ENCODE measurements at places on chromosomes 5 and 9. TPM values are rescaled to one million over a fixed set of nuclear protein-coding genes. Genes with fewer than 3 reads are reported as not detected.
A peak's percentile ranks its signal among the peaks of the same experiment; 100 is the strongest.

- H3K27ac ChIP-seq, result no peak overlapping the region
- no peak overlapping the region for H3K4me3 ChIP-seq
- H3K4me1 ChIP-seq, result no peaks in the 10 kb centered on the region
- no peaks in the 10 kb centered on the region for H3K36me3 ChIP-seq
- DNase-seq, result no peak
These were observed 24.7 kb downstream of the ARL15 start for GRCh38 chr5:54285686-54286085.

DNA sequence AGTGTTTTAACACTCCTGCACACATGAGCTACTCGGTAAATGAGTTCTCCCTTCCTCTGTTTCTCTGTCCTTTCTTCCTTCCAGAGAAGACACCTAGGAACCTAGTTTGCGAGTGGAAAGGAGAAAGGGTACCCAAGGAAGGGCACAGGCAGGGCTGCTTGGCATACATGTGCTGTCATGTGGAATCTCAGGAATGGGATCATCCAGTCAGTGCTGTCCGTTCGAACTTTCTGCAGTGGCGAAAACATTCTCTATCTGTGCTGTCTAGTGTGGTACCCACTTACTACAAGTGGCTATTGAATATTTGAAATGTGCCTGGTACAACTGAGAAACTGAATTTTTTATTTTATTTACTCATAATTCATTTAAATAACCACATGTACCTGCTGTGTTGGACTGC lies 28.0 kb downstream of the NLN start:
- H3K27ac ChIP-seq, result no peak overlapping the region
- no peaks in the 10 kb centered on the region for H3K36me3 ChIP-seq
- no peaks in the 10 kb centered on the region for H3K4me1 ChIP-seq

- peaks cover 44% of the 10 kb centered on the region for H3K4me1 ChIP-seq
- DNase-seq, result peak; percentile 40
- H3K27ac ChIP-seq, result peak overlapping the region; percentile 11
- H3K27me3 ChIP-seq, result no peaks in the 10 kb centered on the region
These were observed 19.2 kb downstream of the KCTD16 start for GRCh38 chr5:144189800-144190429.

DNA sequence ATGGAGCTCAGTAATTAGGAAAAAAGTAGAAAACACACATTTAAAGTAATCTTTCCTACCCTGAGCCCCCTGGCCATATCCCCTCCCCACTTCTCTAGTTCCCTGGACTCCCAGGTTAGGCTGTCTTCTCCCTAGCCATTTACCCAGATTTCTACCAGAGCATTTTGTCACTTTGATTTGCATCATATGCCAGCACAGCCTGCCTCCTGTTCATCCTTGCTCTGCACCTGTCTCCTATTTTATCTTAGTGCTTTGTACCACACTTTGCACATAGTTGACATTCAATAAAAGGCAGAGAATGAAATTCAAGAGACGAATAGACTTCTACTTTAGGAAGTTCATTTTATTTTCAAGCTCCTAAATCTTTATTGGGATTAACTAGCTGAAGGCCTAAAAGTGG lies 344.5 kb downstream of the EBF1 start:
- DNase-seq, result no peak
- no peaks in the 10 kb centered on the region for H3K36me3 ChIP-seq
- no peaks in the 10 kb centered on the region for H3K27me3 ChIP-seq
- H3K4me1 ChIP-seq, result no peaks in the 10 kb centered on the region
- H3K27ac ChIP-seq, result no peak overlapping the region
- H3K4me3 ChIP-seq, result no peak overlapping the region

Gene ACSL6
- polyA plus RNA-seq, result 0.45 TPM

Gene PCDHGA3
- not detected for polyA plus RNA-seq

Gene PIP5KL1
- polyA plus RNA-seq, result 2.3 TPM

DNA sequence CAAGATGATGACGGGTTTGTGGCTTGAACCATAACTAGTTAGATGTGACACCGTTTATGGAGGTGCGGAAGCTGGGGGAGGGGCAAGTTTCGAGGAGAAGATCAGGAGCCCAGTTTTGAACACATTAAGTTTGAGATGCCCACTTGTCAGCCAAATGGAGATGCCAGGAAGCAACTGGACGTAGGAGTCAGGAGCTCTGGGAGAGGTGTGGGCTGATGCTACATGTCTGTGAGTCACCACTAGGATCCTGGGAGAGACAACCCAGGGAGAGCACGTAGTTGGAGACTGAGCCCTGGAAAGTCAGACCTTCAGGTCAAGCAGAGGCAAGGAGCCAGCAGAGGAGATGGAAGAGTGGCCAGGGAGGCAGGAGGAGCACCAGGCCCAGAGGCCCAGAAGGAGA lies 48.8 kb upstream of the SLC25A51 start:
- peaks cover 65% of the 10 kb centered on the region for H3K36me3 ChIP-seq
- H3K27me3 ChIP-seq, result no peaks in the 10 kb centered on the region
- H3K4me3 ChIP-seq, result no peak overlapping the region
- H3K4me1 ChIP-seq, result peaks cover 3% of the 10 kb centered on the region
- H3K27ac ChIP-seq, result peak overlapping the region; percentile 56
- DNase-seq, result no peak

DNA sequence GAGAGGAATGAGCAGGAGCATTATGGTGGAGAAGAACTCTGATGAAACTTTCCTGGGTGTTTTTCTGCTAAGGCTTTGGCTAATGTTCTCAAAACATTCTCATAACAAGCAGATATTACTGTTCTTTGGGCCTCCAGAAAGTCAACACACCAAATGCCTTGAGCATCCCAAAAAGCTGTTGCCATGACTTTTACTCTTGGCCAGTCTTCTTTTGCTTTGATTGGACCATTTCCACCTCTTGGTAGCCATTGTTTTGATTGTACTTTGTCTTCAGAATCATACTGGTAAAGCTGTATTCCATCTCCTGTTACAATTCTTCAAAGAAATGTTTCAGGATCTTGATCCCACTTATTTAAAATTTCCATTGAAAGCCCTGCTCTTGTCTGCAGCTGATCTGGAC lies 139.6 kb downstream of the MAN2A1 start:
- peaks cover 43% of the 10 kb centered on the region for H3K36me3 ChIP-seq
- DNase-seq, result no peak
- H3K4me3 ChIP-seq, result no peak overlapping the region
- no peaks in the 10 kb centered on the region for H3K4me1 ChIP-seq

DNA sequence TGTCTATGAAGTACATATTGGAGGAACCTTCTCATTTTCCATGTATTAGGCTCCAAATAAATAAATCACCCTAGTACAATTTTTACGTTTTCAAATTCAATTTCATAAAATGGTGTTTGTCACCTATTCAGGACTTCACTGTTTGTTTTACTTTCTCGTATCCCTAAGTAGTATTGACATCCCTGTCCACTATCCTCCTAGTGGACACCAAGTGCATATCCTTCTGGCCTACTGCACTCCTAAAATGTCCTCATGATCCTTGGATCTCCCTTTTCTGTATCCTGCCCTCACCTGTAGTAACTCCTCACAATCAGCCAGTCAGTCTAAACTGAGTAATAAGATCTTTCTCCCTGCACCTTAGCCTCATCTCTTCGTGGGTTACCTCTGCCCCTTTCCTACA lies 539.9 kb downstream of the DMRTA1 start:
- H3K27ac ChIP-seq, result no peak overlapping the region
- H3K36me3 ChIP-seq, result no peaks in the 10 kb centered on the region
- no peaks in the 10 kb centered on the region for H3K4me1 ChIP-seq
- no peak overlapping the region for H3K4me3 ChIP-seq

- H3K36me3 ChIP-seq, result no peaks in the 10 kb centered on the region
- H3K4me1 ChIP-seq, result no peaks in the 10 kb centered on the region
- no peak overlapping the region for H3K4me3 ChIP-seq
- H3K27ac ChIP-seq, result no peak overlapping the region
- H3K27me3 ChIP-seq, result no peaks in the 10 kb centered on the region
These were observed 8.8 kb upstream of the PLIN2 start for GRCh38 chr9:19136129-19136528.

- H3K4me3 ChIP-seq, result no peak overlapping the region
- no peak for DNase-seq
- H3K36me3 ChIP-seq, result no peaks in the 10 kb centered on the region
These were observed 99.1 kb upstream of the PRRC1 start for GRCh38 chr5:127418367-127418766.

- H3K27ac ChIP-seq, result no peak overlapping the region
- H3K4me1 ChIP-seq, result no peaks in the 10 kb centered on the region
- no peaks in the 10 kb centered on the region for H3K36me3 ChIP-seq
- H3K27me3 ChIP-seq, result no peaks in the 10 kb centered on the region
- no peak for DNase-seq
These were observed 35.6 kb downstream of the ATPSCKMT start for GRCh38 chr5:10214041-10214440.

Gene FNBP1
- polyA plus RNA-seq, result 19.7 TPM

DNA sequence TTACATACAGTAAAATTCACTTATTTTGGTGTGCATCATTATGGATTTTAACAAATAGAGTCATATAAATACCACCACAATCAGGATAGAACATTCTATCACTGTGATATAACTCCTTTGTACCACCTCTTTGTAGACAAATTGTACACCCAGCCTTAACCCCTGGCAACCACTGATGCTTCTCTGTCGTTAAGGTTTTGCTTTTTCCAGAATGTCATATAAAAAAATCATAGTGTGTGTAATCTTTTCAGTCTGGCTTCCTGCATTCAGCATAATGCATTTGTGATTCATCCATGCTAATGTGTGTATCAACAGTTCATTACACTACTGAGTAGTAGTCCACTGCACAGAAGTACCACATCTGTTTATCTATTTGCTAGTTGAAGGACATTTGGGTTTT lies 81.2 kb downstream of the ARSB start:
- no peak overlapping the region for H3K27ac ChIP-seq
- no peak for DNase-seq
- no peaks in the 10 kb centered on the region for H3K27me3 ChIP-seq
- H3K36me3 ChIP-seq, result no peaks in the 10 kb centered on the region
- H3K4me1 ChIP-seq, result peaks cover 14% of the 10 kb centered on the region
- H3K4me3 ChIP-seq, result no peak overlapping the region

DNA sequence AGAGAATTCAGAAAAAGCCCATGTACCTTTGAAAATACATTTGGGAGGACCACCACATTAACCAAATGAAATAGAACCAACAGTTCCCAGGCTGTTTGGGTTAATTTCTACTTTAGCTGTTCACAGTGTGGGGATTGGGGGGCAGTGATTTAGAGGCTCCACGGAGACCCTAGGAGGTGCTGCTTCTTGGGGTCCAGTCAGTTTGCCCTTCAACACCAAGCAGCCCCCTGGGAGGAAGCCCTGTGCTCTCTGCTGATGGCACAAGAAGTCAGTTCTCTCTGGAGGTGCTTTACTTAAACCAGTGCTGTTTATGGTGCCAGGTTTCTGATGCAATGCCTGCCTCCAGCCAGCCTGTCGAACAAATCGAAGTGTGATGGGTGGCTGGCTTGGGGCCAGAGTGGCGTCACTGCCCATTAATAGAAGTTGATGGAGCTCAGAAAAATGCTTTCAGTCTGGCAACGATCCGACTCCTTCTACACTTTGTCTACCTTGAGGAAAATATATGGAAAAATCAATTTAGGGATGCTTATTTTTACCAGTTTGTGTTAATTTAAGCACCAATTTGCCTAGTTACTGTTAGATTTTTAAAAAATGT lies 134.0 kb downstream of the SNX18 start:
- no peaks in the 10 kb centered on the region for H3K27me3 ChIP-seq
- no peak overlapping the region for H3K27ac ChIP-seq
- H3K4me1 ChIP-seq, result peaks cover 36% of the 10 kb centered on the region
- no peak overlapping the region for H3K4me3 ChIP-seq

DNA sequence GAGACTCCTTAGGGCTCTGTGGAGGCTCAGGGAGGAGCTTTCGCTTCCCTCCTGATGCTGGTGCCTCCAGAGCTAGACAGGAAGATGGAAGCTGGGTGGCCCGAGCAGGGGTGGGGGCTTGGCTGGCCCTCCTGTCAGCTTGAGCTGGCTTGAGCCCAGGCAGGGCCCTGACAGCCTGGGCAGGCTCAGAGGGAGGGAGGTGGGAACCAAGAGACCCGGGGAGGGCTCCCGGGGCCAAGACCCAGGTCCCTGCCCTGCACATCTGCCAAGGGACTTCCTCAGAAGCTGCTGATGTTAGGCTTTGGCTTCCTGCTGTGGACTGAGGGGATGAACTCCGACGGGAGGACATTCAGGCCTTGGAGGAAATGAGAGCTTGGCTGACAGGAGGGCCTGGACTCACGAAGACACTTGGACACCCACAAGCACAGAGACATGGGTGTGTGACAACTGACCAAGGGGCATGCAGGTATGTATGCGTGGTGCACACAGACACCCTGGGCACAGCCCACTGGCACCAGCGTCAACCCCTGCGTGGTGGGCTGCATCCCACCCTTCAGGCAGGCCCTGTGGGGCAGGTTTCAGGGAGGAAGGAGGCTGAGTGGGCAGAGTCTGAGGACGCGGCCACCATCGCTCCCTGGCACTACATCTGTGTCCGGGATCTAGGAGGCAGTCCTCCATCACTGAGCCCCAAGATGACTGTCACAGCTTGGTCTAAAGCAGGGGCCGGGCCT lies 1.7 kb upstream of the LTC4S start:
- no peak overlapping the region for H3K4me3 ChIP-seq
- peaks cover 54% of the 10 kb centered on the region for H3K4me1 ChIP-seq
- H3K27ac ChIP-seq, result peak overlapping the region; percentile 91
- DNase-seq, result no peak
- peaks cover 5% of the 10 kb centered on the region for H3K36me3 ChIP-seq
- H3K27me3 ChIP-seq, result no peaks in the 10 kb centered on the region

- H3K4me1 ChIP-seq, result no peaks in the 10 kb centered on the region
- H3K36me3 ChIP-seq, result no peaks in the 10 kb centered on the region
- no peaks in the 10 kb centered on the region for H3K27me3 ChIP-seq
- no peak for DNase-seq
- no peak overlapping the region for H3K4me3 ChIP-seq
These were observed 53.6 kb upstream of the RANBP6 start for GRCh38 chr9:6068983-6069382.

GRCh38 chr9:16501726-16502125 lies 368.7 kb downstream of the BNC2 start:
- DNase-seq, result no peak
- no peak overlapping the region for H3K27ac ChIP-seq
- peaks cover 12% of the 10 kb centered on the region for H3K4me1 ChIP-seq

- H3K4me1 ChIP-seq, result peaks cover 43% of the 10 kb centered on the region
- no peak overlapping the region for H3K27ac ChIP-seq
- H3K27me3 ChIP-seq, result no peaks in the 10 kb centered on the region
- H3K36me3 ChIP-seq, result no peaks in the 10 kb centered on the region
These were observed 149.8 kb downstream of the MLLT3 start for GRCh38 chr9:20472342-20473045.

- H3K36me3 ChIP-seq, result no peaks in the 10 kb centered on the region
- H3K4me1 ChIP-seq, result no peaks in the 10 kb centered on the region
- no peak for DNase-seq
- H3K27me3 ChIP-seq, result no peaks in the 10 kb centered on the region
- no peak overlapping the region for H3K27ac ChIP-seq
- no peak overlapping the region for H3K4me3 ChIP-seq
These were observed 136.6 kb upstream of the SMIM23 start for GRCh38 chr5:171649075-171649401.

DNA sequence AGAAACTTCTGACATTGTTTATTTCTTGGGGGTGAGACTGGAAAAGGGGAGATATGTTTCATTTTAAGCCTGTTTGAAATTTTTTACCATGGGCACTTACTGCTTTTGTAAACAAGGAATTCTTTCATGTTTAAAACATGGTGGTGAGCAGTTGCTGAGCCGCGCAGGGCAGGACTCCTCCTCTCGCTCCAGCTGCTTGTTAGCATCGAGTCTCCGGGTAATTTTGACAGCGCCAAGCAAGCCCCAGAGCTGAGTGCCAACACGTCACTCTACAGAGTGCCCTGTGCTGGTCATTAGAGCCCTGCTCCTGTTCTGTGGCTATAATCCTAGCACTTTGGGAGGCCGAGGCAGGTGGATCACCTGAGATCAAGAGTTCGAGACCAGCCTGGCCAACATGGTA lies 116.5 kb upstream of the MSX2 start:
- H3K27ac ChIP-seq, result peak overlapping the region; percentile 79
- H3K27me3 ChIP-seq, result no peaks in the 10 kb centered on the region
- H3K4me1 ChIP-seq, result peaks cover 4% of the 10 kb centered on the region

Data from stomach (tissue), 19 donors.